ENCODE measurements at places on chromosomes 12 and 14.

DNA sequence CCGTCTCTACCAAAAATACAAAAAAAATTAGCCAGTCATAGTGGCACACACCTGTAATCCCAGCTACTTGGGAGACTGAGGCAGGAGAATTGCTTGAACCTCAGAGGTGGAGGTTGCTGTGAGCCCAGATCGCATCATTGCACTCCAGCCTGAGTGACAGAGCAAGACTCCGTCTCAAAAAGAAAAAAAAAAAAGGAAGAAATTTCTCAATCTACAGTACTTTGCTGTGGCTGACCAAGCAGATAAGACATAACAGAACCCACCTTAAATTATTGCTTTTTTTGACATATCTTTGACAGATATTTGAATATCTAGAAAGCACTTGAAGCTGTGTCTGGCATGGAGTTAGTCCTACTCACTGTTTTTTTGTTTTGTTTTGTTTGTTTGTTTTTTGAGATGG is 34.9 kb upstream of the HNF1A start:
- no peak for DNase-seq

- no peak for DNase-seq
Measured at GRCh38 chr12:34033628-34034296, 11.5 kb downstream of the ALG10 start.

- no peak for DNase-seq
Measured at GRCh38 chr12:118137148-118137678, 1.3 kb downstream of the PEBP1 start.

- DNase-seq = no peak
Measured at GRCh38 chr12:41442896-41443295, 254.8 kb downstream of the PDZRN4 start.

DNA sequence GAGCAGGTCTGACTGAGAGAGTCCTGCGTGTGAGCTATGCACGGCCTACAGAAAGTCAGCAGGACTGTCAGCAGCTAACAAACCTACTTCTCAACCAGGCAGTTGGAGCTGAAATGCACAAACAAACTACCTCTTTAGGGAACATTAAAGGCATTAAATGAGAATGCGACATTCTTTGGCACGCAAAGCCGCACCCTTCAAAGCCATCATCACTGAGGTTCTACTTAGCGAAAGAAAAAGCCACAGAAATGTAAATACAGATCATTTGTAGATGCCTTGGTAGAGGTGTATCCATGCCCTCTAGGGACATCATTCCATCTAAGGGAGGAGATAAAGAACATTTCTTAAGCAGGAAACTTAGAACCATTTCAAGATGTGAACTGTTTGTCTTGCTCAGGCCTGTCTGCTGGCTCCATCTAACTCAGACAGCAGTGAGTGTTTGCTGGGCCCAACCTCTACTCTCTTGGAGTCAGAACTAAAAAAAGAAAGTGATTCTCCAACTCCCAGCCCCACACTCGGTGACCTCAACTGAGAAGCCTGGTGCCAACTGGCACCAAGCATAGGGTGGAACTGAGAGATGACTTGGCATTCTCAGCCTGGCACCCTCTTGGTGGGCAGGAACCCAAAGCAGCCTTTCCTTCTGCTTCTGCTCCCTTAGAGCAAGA is 63.5 kb upstream of the MBIP start:
- no peak for DNase-seq

DNA sequence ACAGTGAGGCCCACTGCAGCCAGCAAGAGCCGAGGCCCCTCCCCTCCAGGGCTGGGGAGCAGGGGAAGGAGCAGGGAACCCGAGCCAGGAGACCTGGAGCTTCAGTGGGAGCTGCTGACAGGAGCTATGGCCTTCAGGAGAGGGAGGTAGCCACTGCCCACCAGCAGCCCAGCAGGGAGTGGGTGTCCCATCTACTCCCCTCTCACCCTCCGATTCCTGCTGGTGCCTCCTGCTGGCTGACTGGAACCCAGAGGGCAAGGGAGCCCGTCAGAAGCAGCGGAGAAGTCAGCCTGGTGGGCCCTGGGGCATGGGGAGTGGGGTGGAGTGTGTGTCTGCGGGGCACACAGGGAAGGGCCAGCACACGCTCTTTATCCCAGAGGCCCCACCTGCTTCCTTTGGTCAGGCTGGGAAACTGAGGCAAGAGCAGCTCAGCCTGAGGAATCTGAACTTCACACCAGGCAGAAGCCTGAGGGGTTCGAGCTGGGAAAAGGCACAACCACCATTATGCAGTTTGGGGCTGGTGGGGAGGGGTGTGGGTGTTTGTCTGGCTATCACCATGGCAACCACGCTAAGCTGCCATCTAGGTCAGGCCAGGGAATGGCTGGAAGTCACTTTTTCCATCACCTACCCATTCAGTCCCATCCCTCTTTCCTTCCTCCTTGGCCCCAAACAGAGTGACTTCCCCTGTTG is 36.8 kb upstream of the PLEKHG6 start:
- DNase-seq = no peak

GRCh38 chr14:64722842-64723447 is 18.7 kb downstream of the PLEKHG3 start:
- DNase-seq = no peak

Data from Calu3 (cell line).